ENCODE measurements at places on chromosomes 3 and 15. TPM values are rescaled to one million over a fixed set of nuclear protein-coding genes. Genes with fewer than 3 reads are reported as not detected.

DNA sequence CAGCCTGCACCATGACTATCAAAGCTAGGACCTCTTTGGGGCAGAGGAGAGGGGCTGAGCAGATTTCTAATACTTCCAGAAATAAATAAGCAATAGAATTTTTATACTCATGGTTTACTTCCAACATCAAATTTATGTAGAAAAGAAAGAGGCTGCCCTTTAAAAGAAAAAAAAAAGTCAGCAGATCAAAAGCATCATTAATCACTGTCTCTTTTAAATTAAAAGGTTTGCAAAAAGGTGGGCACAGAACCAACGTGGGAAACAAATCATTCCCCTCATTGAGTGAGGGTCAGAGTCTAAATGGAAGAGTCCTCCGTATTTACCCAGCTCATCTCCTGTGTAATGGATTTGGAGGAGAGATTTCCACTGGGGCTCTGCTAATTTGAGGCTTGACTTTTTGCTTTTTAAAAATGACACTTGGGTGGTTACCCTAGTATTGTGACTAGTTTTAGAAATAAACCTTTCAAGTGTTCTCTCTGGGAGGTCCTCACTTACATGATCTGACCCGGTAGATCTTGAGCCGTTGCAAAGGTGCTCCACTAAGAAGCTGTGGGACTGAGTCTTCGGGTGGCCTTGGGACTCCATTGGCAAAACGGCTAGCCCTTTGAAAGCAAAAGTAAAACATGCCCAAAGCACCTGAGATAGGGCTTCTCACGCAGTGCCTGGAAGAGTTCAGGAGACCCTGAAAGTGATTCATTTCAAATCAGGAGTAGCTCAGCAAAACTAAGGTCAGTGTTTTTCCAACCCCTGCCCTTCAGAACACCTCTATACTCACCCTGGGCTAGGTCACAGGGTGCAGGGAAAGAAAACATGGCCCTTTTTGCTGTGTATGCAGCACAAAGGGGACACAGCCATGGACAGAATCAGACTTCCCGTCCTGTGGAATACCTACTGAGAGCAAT is 320.9 kb downstream of the FOXP1 start:
- H3K4me3 ChIP-seq = no peak overlapping the region
- H3K4me1 ChIP-seq = no peaks in the 10 kb centered on the region
- peak overlapping the region; percentile 22 for H3K27ac ChIP-seq
- no peak for DNase-seq

GRCh38 chr3:193978486-193978885 is 157.5 kb upstream of the HES1 start:
- peaks cover 26% of the 10 kb centered on the region for H3K4me1 ChIP-seq
- DNase-seq = no peak
- H3K36me3 ChIP-seq = no peaks in the 10 kb centered on the region
- peaks cover 16% of the 10 kb centered on the region for H3K27me3 ChIP-seq

- H3K4me3 ChIP-seq = no peak overlapping the region
- no peaks in the 10 kb centered on the region for H3K27me3 ChIP-seq
- no peak overlapping the region for H3K27ac ChIP-seq
- peaks cover 3% of the 10 kb centered on the region for H3K4me1 ChIP-seq
- no peak for DNase-seq
Observed at GRCh38 chr3:62797132-62797531, 78.1 kb downstream of the CADPS start.

GRCh38 chr3:169467751-169468150 is 195.8 kb downstream of the MECOM start:
- no peak overlapping the region for H3K27ac ChIP-seq
- H3K36me3 ChIP-seq = no peaks in the 10 kb centered on the region
- H3K4me1 ChIP-seq = no peaks in the 10 kb centered on the region
- H3K27me3 ChIP-seq = peaks cover 48% of the 10 kb centered on the region
- peak; percentile 53 for DNase-seq

DNA sequence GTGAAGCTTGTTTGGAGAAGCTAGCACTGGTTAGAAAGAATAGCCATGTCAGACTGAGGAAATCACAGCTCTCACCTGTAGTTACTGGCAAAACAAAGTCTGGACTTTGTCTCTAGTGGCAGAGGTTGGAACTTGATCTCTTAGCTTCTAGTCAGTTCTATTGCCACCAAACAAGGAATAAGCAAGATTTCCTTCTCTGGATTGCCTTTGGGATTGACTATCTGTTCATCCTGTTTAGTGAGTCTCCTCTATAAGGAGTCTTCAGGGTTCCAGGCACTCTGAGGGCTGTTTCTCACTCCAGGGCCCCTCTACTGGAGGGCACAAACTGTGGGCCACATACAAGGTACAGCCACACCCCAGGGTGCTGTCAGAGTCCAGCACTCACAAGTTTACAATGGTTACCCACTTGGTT is 426.6 kb upstream of the THBS1 start:
- H3K27me3 ChIP-seq = no peaks in the 10 kb centered on the region
- no peak overlapping the region for H3K27ac ChIP-seq
- no peak for DNase-seq
- H3K4me1 ChIP-seq = no peaks in the 10 kb centered on the region

GRCh38 chr3:102460579-102460978 is 25.8 kb downstream of the ZPLD1 start:
- no peaks in the 10 kb centered on the region for H3K4me1 ChIP-seq
- no peak overlapping the region for H3K27ac ChIP-seq
- no peak overlapping the region for H3K4me3 ChIP-seq
- no peaks in the 10 kb centered on the region for H3K36me3 ChIP-seq

GRCh38 chr3:187051066-187051465 is 88.2 kb downstream of the RPL39L start:
- no peak for DNase-seq
- peaks cover 39% of the 10 kb centered on the region for H3K36me3 ChIP-seq
- H3K27me3 ChIP-seq = no peaks in the 10 kb centered on the region
- H3K4me3 ChIP-seq = no peak overlapping the region

- no peaks in the 10 kb centered on the region for H3K4me1 ChIP-seq
- no peaks in the 10 kb centered on the region for H3K36me3 ChIP-seq
- no peak overlapping the region for H3K27ac ChIP-seq
- H3K4me3 ChIP-seq = no peak overlapping the region
- DNase-seq = peak; percentile 73
Observed at GRCh38 chr15:68497206-68497910, 65.4 kb upstream of the ITGA11 start.

The RAB6B gene
- 3.3 TPM for total RNA-seq

The OSTN gene
- not detected for total RNA-seq

The HHLA2 gene
- not detected for total RNA-seq

The TM6SF1 gene
- 1.2 TPM for total RNA-seq

The FAM3D gene
- not detected for total RNA-seq

The ITIH1 gene
- total RNA-seq = not detected
